Left ventricle myocardium inferior (tissue), 1 donor: ENCODE measurements at places on chromosomes 5 and 9. TPM values are rescaled to one million over a fixed set of nuclear protein-coding genes. Genes with fewer than 3 reads are reported as not detected.
A peak's percentile ranks its signal among the peaks of the same experiment; 100 is the strongest.

- DNase-seq: no peak
- H3K27ac ChIP-seq: peak overlapping the region; percentile 26
- no peaks in the 10 kb centered on the region for H3K36me3 ChIP-seq
These were observed 52.2 kb upstream of the GRAMD2B start for GRCh38 chr5:126370796-126371718.

GRCh38 chr5:153342487-153342886, 148.0 kb upstream of the GRIA1 start:
- no peaks in the 10 kb centered on the region for H3K36me3 ChIP-seq
- no peaks in the 10 kb centered on the region for H3K4me1 ChIP-seq
- no peak overlapping the region for H3K27ac ChIP-seq
- peaks cover 10% of the 10 kb centered on the region for H3K27me3 ChIP-seq
- no peak overlapping the region for H3K4me3 ChIP-seq

- H3K36me3 ChIP-seq: no peaks in the 10 kb centered on the region
- DNase-seq: no peak
- H3K4me1 ChIP-seq: no peaks in the 10 kb centered on the region
These were observed 78.8 kb downstream of the F2RL2 start for GRCh38 chr5:76544268-76544926.

The TEX48 gene
- total RNA-seq: not detected
